NCI-H1436 (cell line): ENCODE measurements at places on chromosomes 4 and X.

GRCh38 chrX:9566150-9566621 lies 101.3 kb downstream of the TBL1X start:
- no peak for DNase-seq

DNA sequence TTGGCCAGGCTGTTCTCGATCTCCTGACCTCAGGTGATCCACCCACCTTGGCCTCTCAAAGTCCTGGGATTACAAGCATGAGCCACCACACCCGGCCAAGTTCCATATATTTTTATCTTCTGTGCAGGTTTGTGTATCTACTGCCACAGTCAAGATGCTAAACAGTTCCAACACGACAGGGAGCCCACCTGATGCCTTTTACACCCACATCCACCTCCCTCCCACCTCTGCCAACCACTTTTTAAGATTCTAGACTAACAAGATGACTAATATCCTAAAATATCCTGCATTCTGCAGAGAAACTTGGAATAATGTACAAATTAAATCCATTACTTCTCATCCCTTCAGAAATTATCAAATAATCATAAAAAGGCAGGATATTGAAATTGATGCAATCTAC lies 19.3 kb upstream of the RPL34 start:
- no peak for DNase-seq

GRCh38 chr4:15035159-15035558 lies 32.9 kb downstream of the CPEB2 start:
- DNase-seq, result no peak

- DNase-seq, result no peak
Observed at GRCh38 chr4:153270361-153270760, 66.1 kb downstream of the TRIM2 start.

DNA sequence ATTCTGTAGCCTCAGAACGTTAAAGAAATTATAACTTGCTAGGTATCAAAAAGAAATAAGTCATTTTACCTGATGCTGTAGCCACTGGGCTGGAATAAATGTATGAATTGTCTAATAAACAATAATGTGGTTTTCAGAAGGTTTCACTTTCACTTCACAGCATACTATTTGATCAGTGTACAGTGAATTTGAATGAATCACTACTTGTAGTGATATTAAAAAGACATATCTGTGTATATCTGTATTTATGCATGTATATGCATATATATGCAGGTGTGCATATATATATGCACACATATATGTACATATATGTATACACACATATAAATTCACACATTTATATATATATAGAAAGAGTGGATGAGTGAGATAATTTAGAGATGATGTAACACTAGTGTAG lies 440.0 kb upstream of the PCDH10 start:
- no peak for DNase-seq

DNA sequence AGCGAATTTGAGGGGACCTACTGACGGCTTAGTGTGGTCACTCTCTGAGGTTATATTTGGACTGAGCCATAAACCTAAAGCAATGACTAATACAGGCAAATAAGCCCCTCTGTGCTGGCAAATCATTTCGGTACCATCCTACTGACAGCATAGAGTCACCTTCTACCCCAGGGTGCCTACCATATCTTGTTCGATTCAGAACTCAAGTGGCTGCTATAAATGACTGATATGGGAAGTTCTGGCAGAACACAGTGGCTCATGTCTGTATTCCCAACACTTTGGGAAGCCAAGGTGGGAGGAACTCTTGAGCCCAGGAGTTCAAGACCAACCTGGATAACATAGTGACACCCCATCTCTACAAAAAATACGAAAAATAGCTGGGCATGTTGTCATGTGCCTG lies 226.1 kb upstream of the MBNL3 start:
- no peak for DNase-seq
